ENCODE measurements at places on chromosomes 3 and 15.

- no peak for DNase-seq
These were observed 3.8 kb downstream of the OR5K2 start for GRCh38 chr3:98501270-98501669.

DNA sequence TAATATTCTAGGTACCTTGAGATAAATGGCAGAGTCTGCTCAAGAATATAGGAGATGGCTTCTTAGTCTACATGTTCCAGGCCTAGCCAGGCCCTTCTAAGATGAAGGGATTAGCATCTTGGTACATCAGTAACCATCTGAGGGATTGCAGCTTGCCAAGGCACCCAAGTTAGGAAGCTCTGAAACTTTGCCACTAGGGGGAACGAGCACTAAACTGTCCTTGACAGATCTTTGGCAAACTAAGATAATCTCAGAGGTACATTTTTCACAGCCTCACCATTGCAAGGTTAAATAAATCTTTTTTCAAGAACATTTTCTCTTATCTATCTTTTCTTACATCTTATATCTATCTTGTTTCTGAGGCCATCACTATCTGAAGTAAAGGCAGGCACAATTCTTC, 351.2 kb downstream of the RAP2B start:
- no peak for DNase-seq

GRCh38 chr3:37762698-37763097, 99.0 kb upstream of the CTDSPL start:
- DNase-seq, result no peak

DNA sequence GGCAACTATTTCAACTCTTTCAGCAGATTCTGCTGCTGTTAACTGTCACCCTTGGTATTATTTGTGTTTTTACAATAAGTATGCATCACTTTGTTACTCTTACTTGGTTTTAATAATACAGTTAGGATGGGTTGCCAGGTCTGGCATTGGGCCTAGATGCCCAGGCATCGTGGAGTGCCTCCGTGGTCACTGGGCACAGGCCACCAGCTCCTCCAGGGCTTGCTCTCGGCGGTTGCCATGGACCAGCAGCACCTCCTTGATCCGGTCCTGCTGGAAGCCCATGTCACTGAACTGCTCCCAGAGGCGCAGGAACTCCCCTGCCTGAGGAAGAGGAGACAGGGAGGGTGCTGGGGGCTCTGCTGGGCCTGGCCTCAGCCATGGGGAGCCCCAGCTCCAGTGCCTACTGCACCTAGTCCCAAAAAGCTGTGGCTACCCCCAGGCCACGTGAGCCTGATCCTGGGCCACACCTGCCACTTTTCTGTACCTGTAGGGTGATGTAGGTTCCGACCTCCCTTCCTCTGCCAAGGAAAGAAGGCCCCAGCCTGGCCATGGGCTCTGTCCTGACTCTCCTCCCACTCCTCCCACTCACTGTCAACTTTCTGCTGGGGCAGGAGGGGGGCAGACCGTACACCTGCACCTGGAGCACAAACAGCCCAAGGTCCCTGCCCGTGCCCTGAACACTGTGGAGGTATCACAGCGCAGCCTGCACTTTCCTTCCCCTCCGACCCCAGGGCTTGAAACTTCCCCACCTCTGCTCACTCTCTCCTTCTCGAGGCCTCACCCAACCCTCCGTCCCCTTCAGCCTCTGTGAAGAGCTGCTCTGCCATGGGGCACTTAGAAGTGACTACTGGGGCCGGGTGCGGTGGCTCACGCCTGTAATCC, 16.6 kb downstream of the KBTBD13 start:
- no peak for DNase-seq

DNA sequence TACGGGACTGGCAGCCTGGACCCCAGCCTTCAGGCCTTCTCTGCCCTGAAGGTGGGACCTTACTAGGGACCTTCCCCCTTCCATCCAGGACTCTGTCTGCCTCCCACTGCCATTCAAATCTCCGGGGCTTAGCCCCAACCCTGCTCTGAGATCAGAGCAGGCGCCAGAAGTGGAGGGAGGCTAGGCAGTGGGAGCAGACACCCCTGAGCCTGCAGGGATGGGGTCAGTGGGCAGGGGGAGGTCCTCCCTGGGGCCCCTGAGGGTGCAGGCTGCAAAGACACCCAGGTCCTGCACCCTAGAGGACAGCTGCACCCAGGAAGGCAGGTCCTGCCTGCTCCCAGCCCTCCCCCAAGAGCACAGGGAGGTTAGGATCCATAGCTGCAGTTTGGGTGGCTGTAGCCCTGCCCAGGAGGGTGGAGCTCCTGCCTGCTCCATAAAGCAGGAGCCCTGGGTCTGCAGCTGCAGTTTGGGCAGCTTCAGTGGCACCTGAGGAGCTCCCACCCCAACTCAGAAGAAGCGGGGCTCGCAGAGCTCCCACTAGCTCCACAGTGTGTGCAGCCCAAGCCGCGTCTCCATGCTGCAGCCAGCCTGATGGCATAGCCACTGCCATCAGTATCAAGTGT, 8.1 kb upstream of the POC1A start:
- DNase-seq, result no peak

DNA sequence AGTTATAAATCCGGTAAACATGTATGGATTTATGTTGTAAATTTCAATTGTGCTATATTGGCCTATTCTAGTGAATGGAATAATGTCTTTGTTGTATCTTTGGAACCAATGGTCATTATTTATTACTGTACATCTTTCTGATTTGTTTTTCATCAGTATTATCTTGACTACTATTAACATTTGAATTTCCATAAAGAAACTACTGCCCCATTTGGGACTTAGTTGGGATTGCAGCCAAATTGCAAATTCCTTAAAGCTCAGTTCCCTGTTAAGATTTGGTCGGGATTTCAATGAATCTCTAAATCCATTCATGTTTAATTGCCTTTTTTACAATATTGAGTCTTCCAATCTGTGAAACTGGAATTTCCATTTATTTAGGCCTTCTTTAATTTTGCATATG, 822.4 kb upstream of the CADM2 start:
- no peak for DNase-seq

All from activated T-helper 2 cell treated with anti-CD3 and anti-CD28 coated beads, Interferon-gamma antibody, Interleukin-2, Interleukin-4, amounts not matched to agents 10 μg/mL and 5 μg/mL and 100 μg/mL, durations not matched to agents 14 hours and 24 hours and 36 hours (primary cell).